Stimulated activated CD4-positive, alpha-beta T cell treated with anti-CD3 and anti-CD28 coated beads, Interleukin-1b, Interleukin-23, amount 100 ng/mL, for 1 hour (primary cell): ENCODE measurements at places on chromosomes 12 and 14.
A peak's percentile ranks its signal among the peaks of the same experiment; 100 is the strongest.

- no peak for DNase-seq
Measured at GRCh38 chr14:94174604-94175010, 485 bp downstream of the PPP4R4 start.

DNA sequence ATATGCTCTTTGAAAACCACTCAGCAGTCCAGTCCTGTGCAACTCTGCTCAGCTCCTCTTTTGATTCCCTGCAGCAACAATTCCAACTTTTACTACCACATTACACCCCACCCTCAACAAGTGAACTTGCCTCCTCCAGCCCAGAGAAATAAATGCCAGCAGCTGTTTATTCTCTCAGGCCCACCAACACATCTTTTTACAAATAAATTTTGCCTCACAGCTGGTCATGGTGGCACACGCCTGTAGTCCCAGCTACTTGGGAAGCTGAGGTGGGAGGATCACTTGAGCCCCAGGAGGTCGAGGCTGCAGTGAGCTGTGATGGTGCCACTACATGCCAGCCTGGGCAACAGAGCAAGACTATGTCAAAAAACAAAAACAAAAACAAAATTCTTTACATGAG lies 9.8 kb downstream of the SNX6 start:
- no peak for DNase-seq

GRCh38 chr12:108335349-108336119 lies 3.6 kb downstream of the CMKLR1 start:
- no peak for DNase-seq

- no peak for DNase-seq
Measured at GRCh38 chr14:59435987-59436386, 29.2 kb downstream of the GPR135 start.

- DNase-seq, result no peak
Measured at GRCh38 chr14:24941719-24942118, 108.2 kb downstream of the STXBP6 start.

- DNase-seq, result peak; percentile 25
Measured at GRCh38 chr12:12788675-12789368, 3.4 kb downstream of the APOLD1 start.

DNA sequence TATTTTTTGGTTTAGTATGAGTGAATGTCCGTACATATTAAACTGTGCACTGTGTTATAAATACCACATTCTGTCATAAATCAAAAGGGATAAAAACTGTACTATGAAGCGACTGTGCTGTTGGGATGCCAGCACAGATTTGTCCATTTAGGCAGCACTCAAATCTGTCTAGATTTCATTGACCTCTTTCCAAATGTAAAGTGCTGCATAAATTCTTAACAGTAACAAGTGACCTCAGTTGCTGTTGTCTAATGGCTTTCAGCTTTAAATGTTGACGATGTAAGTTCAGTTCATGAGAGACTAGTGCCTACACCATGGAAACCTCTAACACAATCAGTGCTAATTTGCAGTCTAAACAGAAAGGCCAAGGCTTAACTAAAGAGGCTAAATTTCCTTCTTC lies 531.4 kb upstream of the LMO3 start:
- DNase-seq, result no peak

GRCh38 chr14:61104358-61104757 lies 123.3 kb downstream of the SLC38A6 start:
- no peak for DNase-seq

DNA sequence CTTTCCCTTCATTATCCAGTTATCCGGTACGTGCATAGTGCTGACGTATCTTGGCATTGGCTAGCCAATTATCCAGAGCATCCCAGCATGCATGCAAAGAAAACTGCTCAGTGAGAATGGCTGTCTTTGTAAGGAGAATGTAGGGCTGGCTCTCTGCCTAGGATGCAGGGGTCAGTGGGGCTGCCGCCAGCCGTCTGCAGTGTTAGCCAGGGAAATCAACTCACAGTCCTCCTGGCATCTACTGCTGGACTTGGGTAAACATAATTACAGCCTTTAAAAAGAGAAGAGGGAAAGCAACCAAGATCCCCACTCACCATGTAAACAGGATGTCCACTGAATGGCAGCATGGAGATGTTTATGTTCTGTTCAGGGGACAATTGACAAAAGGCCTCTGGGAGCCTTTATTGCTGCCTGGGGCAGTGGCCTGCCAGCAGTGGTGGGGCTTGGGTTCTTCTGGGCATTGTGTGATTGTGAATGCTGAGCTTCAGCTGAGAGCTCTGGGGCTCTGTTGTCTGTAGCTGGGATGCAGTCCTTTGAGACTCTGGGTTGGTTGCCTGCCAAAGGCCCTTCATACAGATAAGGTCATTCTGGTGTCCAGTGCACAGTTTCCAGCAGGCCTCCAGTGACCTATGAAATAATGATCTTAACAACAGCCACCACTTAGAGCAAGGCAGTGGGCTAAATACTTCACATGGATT lies 121.8 kb downstream of the TBC1D30 start:
- no peak for DNase-seq

- DNase-seq, result no peak
Measured at GRCh38 chr12:95439461-95440230, 34.3 kb upstream of the METAP2 start.

- no peak for DNase-seq
Measured at GRCh38 chr12:4812624-4813327, 92.6 kb downstream of the GALNT8 start.

GRCh38 chr14:51093371-51094281 lies 1.3 kb downstream of the TRIM9 start:
- no peak for DNase-seq

- DNase-seq, result peak; percentile 28
Measured at GRCh38 chr12:132489078-132489601, 811 bp upstream of the FBRSL1 start.

GRCh38 chr12:14957551-14958168 lies 3.7 kb downstream of the ARHGDIB start:
- DNase-seq, result no peak

DNA sequence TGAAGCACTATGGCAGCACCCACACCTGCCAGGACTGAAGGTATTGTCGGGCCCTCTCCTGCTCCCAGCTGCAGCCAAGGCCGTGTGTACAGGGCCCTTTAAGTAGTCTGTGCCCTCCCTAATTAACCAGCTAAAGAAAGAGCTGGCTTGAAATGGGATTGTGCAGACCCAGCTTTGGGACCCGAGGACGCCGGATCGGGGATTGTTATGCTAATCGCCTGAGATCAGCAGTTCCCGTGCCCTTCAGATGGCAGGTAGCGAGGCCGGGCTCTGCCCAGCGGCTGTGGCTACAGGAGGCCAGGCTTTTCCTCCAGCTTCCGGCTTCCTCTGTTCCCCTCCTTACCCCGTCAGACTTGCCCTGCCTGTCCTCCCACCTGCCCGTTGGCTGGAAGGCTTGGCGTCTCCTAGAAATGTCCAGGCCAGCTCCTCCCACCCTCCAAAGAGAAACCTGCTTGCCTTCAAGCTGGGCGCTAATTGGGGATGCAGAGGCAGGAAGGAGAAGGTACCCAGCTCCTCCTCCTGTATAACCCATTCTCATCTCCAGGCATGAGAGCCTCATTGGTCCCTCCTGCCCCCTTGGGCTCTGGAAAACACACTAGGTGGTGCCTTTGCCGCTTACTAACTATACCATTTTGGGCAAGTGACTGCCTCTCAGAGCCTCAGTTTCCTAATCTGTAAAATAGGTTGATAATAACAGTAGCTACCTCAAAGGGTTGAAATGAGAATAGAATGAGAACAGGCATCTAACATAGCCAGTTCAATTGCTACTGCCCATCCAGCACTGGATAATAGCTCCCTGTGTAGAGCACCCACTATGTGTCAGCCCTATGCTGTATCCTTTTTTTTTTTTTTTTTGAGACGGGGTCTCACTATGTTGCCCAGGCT lies 25.8 kb upstream of the MSI1 start:
- DNase-seq, result no peak

GRCh38 chr12:12749433-12749832 lies 32.3 kb downstream of the CDKN1B start:
- no peak for DNase-seq

GRCh38 chr14:88321692-88322503 lies 1.2 kb downstream of the KCNK10 start:
- no peak for DNase-seq

DNA sequence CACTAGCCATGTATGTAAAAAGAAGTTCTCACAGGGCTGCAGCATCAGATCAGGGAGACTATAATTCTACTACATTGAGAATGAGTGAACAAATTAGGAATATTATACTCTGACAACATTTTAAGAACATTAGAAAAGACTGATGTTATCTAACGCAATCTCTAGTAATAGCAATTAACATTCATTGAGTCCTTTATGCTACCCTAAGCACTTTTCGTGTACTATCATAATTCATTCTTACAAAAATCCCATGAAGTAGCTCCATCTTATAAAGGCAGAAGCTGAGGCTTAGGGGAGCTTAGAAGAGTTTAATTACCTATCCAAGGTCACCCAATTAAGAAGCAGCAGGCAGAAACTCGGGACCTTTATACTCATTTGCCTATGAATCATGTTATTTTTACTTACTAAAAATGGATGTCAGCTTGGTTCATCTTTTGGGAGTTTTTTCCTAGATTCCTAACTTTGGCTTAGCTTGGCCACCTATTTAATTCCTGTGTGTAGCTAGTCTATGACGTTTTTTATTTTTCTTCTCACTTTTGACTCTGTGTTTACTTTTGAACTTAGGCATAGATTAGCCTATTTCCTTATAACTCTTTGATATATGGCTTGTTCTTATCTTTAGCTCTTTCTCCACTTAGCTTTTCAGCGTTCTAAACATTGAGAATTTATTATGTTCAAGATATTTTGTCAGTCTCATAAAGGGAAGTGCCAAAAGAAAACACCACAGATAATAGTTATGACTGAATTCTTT lies 333.5 kb upstream of the DCN start:
- no peak for DNase-seq

DNA sequence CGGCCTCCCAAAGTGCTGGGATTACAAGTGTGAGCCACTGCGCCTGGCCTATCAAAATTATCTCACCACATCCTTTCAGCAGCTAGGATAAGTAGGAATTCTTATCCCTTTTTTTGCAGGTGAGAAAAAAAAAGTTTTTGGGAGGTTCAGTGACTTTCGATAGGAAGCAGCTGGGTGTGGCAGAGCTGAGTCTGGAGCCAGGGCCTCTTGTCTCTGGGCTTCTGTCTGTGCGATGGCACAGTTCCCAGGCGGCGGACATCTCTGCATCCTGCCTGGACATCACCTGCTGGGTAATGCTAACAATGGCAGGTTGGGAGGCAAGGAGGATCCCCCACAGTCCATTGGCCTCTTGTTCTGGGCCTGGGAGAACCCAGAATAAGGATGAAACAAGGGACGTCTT lies 12.5 kb downstream of the NRXN3 start:
- no peak for DNase-seq

- no peak for DNase-seq
Measured at GRCh38 chr12:21940549-21941505, at the start of gene ABCC9. Gene ABCC9, minus strand, starts transcription at chr12:21941426. Its CDS starts 4,752 bp downstream, at chr12:21936674.

- DNase-seq, result no peak
Measured at GRCh38 chr12:120741476-120742421, 16.1 kb downstream of the ACADS start.

DNA sequence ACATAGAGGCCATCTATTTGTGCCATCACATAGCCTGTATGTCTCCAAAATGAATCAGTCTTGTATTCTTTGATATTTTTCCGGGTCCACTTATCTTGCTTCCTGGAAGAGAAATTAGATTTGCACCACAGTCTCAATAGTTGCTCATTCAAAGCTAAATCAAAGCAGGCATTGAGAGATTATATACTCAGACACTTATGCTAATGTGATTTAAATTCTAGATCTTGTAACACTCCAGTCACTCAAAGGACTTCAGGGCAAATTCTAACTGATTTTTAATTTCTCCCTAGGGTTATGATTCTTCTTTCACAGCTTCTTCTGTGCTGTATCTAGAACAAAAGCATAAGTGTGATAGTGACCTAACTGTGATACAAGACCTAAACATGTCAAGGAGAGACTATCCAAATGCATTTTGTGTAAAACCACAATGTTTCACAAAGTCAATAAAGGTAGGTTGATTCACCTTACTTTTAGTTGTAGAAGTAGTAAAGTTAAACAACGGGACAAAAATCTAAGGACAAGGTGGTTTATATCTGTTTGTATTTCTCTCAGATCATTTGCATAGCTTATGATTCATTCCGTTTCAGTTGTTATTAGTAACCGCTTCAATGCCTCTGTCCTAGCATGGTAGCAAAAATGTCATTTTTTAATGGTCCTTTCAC lies 26.8 kb downstream of the PLBD1 start:
- DNase-seq, result no peak

DNA sequence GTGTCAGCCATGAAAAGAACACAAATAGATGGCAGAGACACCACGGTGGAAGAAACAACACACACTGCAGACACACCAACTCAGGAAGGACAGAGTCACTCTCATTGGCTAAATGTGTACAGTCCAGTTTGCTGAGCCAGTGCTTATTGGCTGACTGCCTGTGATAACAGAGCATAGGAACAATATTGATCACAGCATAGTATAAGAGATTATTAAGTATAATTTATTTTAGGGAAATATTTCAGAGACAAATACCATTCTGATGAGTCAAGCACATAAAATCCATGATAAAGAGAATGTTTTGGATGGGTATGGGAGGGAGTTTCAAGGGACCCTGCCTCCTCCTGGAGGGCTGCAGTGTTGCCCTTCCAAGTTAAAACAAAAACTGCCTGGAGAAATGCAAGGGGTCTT lies 50.9 kb downstream of the BTG1 start:
- DNase-seq, result no peak

GRCh38 chr14:50620341-50620740 lies 47.8 kb downstream of the SAV1 start:
- no peak for DNase-seq

DNA sequence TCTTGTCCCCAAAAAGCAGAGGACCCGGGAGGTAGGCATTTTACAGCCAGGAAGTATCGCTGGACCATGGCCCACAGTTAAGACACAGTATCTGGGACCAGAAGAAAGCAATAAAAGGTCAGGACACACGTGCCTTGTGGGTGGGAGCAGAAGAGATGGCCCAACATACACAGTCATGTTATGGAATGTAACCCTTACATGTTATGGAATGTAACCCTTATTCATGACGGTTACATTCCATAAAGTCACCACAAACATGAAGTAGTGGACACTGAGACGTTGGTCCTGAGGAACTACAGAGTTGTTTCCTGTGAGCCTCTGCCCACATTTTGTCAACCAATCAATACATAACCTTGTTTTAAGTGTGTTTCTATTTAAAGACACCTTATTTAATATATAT lies 285.6 kb upstream of the FKBP4 start:
- no peak for DNase-seq

GRCh38 chr12:130993759-130994670 lies 40.3 kb downstream of the ADGRD1 start:
- no peak for DNase-seq

DNA sequence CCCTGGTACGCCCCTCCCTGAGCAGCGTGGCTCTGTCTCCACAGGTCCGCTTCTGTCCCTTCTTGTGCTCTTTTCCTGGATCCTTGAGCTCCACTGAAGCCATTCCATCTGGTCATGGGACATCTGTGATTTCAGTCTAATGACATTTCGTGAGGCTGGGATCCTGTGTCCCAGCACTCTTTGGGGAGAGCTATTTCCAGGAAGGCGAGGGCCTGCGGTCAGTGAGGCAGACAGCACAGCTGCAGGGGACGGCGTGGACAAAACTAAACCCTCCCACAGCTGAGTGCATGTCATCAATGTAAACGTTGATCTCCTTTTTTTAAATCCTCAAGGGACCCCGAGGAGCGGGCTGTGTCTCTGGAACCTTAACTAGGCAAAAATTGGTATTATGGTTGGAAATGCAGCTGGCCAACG lies 127.7 kb downstream of the DACT1 start:
- DNase-seq, result no peak
